ENCODE measurements at places on chromosomes 1 and 21.

- no peak for DNase-seq
These were observed 37.5 kb downstream of the DPT start for GRCh38 chr1:168691541-168691940.

- no peak for DNase-seq
These were observed 24.1 kb downstream of the THRAP3 start for GRCh38 chr1:36248250-36248894.

DNA sequence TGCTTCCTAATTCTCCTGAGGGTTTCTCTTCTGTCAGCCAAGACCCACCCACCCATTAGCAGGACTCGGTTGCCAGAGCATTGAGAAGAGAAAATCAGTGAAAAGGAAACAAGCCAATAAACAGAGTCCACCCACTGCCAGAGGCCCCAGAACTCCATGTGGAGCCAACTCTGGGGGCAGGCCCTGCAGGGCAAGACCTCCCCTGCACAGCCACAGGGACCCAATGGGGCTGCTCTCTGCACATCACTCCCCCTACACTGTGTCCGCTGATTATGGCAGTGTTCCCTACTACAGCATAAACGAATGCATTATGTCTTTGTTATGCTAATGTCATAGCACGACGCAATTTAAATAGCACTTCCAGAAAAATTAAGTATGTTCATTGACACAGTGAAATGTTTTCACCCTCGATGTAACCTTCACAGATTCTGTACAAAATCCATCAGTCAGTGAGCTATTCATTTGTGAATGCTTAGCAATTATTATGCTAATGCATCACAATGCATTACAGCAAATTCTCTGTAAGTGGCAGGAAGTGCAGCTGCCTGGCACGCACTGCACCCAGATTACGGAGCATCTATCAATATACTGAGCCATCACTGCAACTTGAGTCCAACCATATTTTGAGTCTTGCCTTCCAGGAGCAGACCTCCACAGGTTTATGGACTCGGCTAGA, 56.4 kb downstream of the GRIK3 start:
- DNase-seq: no peak

DNA sequence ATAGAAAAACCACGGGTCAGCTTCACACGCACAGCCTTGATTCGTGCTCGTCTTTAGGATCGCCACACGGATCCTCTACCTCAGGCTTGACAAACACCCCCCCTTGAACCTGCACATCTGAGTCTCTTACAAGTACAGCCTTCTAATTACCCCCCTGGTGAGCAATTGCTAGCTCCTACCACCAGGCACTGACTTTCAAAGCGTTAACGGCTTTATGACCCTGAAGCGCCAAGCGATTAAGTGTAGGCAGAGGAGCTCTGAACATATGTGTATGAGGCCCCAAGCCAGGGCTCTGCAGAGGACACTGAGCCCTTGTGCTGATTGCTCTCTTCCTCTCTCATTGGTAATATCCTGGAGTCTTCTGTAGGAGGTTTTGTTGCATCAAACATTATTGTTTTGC, 55.7 kb upstream of the EPHA8 start:
- no peak for DNase-seq

DNA sequence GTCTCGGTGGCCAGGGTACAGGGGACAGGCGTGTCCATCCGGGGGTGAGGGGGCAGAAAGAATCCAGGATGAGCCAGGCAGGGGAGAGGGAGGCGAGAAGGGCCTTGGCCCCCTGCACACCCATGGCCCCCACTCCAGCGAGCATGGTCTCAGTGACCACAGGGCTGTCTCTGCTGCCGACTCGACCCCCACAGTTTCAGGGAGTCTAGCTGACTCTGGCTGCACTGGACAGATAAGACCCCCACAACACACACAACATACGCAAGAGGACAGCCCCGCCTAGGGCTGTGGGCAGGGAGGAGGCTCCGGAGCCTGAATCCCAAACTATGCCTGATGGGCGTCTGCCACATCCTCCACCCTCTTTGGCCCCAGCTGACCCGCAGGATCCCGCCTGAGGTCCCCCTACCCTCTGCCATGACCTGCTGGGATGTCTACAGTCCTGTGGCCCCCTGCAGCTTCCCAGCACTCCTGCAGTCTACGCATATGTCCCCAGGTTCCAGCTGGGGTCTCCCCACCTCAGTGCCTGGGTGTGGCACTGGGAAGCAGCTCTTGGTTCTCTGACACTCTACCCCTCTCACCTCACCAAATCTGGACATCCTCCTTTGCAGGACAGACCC, 22.0 kb downstream of the WNT9A start:
- DNase-seq: no peak

Data from activated CD8-positive, alpha-beta memory T cell treated with anti-CD3 and anti-CD28 coated beads for 4 hours (primary cell).